Stimulated activated CD8-positive, alpha-beta memory T cell treated with anti-CD3 and anti-CD28 coated beads, Interleukin-15, amount 100 ng/mL, for 48 hours (primary cell): ENCODE measurements at places on chromosomes 4 and X.

- no peak for DNase-seq
Measured at GRCh38 chrX:23503835-23504539, 163.3 kb upstream of the PRDX4 start.

DNA sequence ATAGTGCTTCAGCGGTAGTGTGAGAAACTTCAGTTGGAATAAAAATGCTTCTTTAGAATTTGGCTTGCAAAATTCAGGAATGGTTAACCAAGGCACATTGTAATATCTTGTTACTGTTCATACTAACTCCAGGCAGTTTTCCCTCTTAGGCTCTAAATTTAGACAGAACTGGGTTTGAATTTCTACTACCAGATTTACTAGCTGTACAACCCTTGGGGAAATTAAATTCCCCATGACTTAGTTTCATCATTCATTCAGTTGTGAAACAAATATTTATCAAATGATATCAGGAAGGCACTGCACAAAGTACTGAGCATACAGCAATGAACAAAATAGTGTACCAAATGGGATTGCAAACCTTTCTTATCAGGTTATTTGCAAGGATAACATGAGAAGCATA is 135.0 kb upstream of the IL15 start:
- DNase-seq: no peak

DNA sequence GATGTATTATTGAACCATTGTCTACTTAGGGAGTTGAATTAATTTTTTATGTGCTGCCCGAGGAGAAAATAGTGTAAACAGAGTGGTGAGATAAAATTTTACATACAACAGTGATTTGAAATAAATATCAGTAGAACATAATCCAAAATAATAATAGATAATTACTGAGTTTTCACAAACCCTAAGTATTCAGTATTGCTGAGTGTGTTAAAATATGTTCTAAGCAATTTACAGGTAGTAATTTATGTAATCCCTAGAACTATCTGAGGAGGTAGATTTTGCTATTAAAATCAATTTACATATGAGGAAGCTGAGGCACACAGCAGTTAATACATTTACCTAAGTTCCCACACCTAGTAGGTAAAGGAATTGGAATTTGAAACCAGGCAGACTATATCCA is 134.7 kb upstream of the FAT1 start:
- no peak for DNase-seq

GRCh38 chr4:8900588-8900987 is 28.9 kb upstream of the HMX1 start:
- no peak for DNase-seq

GRCh38 chrX:119503484-119503861 is 35.2 kb downstream of the SLC25A5 start:
- no peak for DNase-seq

GRCh38 chrX:21723084-21723483 is 34.8 kb downstream of the SMPX start:
- no peak for DNase-seq

GRCh38 chr4:38534344-38535045 is 129.5 kb upstream of the KLF3 start:
- DNase-seq: no peak

DNA sequence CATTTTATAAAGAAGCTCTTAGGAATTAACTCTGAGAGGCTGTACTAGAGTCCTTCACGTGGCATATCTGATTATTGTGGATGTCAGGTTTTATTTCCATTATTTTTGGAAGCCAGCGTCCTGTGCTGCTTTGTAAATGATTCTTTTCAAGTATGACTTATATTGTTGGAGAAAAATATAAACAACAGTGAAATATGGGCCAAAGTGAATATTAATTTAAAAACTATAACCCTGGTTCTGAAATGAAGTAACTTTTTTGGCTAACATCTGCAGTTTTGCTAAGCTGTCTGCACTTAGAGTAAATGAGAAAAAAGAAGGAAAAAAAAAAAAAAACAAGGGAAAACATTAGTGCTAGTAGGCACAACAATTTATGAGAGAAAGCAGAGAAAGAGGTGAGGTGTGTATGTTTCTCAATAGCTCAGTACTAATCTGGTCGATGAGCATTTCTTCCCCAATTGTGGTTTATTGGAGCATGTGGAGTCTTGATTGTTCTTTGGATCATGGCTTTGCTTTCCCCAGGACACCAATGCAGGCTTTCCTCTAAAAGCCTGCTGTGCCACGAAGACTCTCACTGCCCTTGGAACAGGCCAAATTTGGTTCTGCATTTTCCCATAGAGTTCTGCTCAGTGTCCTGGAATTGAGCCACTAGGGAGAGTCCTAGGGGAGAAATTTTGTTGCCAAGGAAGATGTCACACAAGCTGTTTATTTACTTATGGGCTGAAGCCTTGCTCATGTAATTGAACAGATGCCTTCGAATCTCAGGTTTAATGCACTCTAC is 273.3 kb downstream of the DKK2 start:
- DNase-seq: no peak

- DNase-seq: no peak
Measured at GRCh38 chr4:157271166-157271869, 50.8 kb downstream of the GRIA2 start.

GRCh38 chrX:72126048-72126415 is 5.7 kb downstream of the RTL5 start:
- no peak for DNase-seq

GRCh38 chrX:136608295-136608933 is 39.5 kb upstream of the CD40LG start:
- DNase-seq: no peak

GRCh38 chrX:112642349-112642748 is 37.4 kb downstream of the LHFPL1 start:
- no peak for DNase-seq

DNA sequence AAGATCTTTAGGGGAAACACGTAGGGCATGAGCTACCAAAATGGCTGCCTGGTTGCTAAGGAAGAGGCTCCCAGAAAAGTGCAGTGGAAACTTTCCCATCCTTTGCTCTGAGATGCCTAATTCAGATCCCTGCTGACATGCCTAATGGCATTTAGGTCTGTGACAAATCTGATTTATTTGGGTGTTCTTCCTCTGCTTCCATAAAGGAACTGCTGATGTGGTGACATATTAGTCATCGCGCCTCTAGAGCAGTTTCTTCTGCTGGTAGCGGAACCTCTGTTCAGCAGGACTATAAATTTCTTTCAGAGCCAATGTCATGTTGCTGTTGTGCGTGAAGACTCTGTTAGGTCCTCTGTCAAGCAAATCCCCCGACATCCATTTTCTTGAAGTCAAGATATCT is 310.0 kb downstream of the PDHA2 start:
- no peak for DNase-seq

GRCh38 chr4:86484241-86484640 is 109.9 kb upstream of the PTPN13 start:
- DNase-seq: no peak

DNA sequence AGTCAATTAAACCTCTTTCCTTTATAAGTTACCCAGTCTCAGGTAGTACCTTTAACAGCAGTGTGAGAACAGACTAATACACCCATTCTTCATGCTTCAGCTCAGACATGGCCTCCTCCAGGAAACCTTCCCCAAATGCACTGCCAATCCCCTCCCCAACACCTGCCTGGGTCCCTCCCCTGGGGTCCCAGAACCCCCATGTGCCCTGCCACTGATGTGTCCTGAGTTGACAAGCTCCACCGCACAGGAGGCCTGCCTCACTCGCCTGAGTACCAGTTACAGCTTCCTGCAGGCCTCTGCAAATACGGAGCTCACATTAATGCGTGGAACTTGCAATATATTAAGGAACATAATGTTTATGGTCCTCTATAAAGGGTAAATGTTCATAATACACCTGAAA is 34.9 kb upstream of the CRMP1 start:
- no peak for DNase-seq

- no peak for DNase-seq
Measured at GRCh38 chr4:158065603-158066002, 107.2 kb downstream of the GASK1B start.

GRCh38 chr4:147866532-147867271 is 134.8 kb downstream of the ARHGAP10 start:
- DNase-seq: peak; percentile 74

DNA sequence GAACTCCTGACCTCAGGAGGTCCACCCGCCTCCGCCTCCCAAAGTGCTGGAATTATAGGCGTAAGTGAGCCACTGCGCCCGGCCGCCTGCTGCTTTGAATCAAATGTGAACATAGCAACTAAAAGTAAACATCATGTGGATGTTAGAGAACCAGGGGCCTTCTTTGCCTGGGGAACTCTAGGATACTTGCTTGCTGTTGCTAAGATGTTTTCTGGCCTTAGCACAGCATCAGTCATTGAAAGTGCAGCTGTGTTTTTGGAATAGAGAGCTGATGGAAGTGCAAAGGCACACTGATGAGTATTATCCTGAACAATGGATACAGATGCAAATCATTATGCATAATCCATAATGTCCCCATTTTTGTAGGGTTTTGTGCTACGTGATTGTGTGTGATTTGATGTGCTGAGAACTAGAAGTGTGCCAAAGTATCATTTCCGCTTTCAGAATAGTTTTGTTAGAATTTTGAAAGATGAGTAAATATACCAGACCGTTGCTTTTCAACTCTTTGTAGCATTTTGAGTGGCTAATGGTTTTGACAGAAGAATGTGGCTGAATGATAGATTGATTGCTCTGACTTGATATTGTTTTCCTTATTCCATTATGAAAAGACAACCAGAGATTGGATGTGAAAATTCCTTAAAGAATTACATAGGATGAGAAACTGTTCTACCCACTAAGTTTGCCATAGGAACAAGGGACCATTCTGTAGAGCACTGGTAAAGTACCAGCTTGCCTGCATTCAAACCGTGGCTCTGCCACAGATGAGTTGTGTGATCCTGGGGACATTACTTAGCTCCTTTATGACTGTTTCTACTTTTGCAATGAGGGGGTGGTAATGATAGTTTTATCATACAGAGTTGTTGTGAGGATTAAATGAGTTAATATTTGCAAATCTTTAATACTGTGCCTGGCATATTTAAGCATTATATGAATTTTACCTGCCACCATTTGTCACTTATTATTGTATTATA is 74.7 kb downstream of the REPS2 start:
- no peak for DNase-seq

GRCh38 chrX:38856670-38857265 is 55.5 kb downstream of the MID1IP1 start:
- no peak for DNase-seq

DNA sequence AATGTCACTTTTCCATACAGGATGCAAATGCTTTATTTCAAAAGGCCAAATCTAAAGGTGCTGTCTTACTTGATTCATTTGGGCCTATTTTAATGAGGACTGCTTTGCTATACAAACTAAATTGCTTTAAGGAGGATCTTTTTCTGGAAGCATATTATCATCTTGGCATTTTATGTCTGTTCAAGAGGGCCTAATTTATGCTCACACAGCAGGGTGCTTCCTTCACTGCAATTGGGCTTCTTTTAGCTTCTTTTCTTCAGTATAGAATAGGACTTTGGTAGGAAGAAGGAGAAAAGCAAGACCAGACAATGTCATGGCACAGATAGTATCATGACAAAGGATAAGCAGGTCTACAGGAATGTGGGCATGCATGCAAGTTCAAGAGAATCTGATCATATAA is 222.4 kb upstream of the ANKRD50 start:
- DNase-seq: no peak

- DNase-seq: no peak
Measured at GRCh38 chrX:68711845-68712244, 64.4 kb downstream of the STARD8 start.

GRCh38 chrX:53374222-53374820 is 48.1 kb downstream of the SMC1A start:
- DNase-seq: no peak

GRCh38 chrX:53000447-53001135 is 42.3 kb upstream of the FAM156A start:
- DNase-seq: no peak
